Hippocampal formation (tissue), 2 donors: ENCODE measurements at places on chromosomes 1 and 21.

DNA sequence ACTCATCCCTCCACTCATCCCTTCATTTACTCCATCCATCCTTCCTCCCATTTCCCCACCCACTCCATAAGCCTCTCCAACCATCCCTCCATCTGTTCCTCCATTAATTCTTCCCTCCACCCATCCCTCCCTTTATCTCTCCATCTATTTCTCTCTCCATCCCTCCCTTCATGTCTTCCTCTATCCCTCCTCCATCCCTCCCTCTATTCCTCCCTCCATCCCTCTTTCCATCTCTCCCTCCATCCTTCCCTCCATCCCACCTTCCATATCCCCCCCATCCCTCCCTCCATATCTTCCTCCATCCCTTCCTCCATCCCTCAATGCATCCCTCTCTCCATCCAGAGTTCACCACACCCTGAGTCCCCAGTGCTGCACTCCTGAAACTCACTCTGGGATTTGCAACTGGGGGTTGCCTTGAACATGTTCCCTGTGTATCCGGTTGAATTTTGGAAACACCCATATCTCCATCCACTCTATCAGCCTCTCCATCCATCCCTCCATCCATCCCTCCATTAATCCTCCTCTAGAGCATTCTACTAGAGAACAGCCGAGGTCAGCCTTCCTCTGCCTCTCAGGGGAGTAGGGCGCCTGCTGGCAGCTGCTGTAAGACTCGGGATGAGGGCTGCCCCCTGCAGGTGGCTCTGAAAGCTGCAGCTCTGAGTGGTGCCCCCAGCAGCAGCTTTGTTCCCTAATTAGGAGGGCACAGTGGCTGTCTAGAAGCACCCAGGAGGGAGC lies 39.4 kb downstream of the ABCG1 start:
- peak; percentile 64 for DNase-seq

DNA sequence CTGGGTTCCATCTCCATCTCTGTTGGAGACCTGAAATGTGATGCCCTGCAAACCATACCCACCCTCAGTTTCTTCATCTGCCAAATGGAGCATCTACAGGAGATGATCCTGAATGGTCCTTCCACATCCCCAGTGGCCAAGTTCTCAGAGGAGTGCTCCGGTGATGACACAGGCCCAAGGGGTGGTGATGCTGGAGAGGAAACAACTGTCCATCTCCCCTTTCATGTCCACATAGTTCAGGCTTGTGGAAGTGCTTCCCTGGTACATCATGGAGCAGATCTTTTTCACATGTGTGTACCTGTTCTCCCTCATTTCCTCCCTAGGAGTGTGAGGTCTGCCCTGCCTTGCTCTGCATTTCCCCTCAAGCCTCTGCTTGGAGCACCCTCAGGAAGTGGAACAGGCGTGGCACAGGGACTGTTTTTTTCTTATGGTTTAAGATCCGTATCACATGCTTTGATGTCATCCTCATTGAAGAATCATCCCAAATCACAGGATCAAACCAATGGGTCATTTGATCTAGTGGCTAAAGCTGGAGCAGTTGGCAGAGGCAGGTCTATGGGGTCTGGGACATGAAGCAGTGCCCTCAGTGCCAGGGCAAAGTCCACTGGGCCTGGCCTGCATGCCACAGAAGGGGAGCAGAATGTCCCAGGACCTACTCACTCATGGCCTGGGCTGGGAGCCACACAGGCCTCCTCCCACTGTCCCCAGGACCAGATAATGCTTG lies 8.2 kb upstream of the TRIM63 start:
- DNase-seq: no peak

DNA sequence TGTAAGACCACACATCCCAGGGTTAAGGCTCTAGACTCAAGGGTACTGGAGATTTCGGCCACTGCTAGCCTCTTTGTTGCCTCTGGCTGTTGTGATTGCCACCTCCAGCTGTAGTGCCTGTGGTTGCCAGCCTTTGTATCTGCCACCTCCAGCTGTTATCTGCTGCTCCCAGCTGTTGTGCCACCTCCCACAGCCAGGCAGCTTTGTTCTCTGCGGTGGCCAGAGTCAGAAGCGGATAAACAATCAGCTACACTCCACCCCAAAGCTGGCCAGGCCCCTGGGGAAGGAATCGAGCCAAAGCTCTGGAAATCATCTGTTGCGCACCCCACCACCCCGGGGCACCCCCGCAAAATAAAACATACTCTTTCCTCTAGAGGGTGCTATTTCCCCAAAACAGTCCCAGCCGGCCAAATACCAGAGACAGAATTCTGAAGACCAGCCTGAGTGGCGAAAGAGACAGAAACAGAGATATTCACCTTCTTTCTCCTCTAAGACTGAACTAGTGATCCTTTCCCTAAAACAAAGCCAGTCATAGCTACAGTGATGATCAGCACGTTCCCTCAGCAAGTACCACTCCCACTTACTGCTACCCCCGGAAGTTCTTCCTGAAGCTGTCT lies 14.8 kb upstream of the PIGM start:
- peak; percentile 91 for DNase-seq

DNA sequence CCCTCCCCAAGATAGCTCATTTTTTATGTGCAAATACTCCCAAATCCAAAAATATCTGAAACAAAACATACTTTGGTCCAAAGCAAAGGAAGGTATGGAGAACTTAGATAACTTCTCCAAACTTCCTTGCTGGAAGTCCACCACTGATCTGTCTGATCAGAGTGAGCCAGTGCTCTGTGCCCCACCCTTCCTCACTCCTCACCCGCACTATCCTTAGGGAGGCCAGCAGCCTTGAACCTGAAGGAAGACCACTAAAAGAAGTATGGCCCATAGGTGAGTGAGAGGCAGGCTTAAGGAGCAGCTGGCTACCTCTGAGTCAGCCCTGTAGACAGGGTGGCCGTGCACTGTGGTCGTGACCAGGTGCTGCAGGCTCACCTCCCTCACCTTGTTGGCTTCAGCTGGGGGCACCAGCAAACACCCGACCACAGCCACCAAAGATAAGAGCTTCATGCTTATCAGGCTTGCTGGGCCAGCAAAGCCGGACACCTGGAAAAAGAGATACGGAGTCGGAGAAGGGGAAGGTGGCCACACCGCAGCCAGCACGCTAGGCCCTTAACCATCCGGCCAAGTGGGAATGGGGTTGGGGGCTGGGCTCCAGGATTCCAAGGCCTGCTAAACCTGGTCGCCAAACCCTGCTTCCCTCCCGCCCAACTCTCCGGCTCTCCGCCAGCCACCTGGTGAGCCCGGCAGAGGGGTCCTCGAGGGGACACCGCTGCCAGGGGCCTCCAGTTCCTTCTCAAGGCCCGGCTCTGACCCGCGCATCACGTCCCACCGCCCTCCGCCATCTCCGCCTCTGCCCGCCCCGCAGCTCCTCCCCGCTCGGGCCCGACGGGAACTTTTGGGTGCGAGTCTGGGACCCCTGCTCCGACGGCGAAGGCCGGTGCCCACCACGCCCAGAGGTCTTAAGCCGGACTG lies 543 bp downstream of the TMEM9 start:
- no peak for DNase-seq

- no peak for DNase-seq
Measured at GRCh38 chr1:114671939-114672275, 2.1 kb upstream of the DENND2C start.

DNA sequence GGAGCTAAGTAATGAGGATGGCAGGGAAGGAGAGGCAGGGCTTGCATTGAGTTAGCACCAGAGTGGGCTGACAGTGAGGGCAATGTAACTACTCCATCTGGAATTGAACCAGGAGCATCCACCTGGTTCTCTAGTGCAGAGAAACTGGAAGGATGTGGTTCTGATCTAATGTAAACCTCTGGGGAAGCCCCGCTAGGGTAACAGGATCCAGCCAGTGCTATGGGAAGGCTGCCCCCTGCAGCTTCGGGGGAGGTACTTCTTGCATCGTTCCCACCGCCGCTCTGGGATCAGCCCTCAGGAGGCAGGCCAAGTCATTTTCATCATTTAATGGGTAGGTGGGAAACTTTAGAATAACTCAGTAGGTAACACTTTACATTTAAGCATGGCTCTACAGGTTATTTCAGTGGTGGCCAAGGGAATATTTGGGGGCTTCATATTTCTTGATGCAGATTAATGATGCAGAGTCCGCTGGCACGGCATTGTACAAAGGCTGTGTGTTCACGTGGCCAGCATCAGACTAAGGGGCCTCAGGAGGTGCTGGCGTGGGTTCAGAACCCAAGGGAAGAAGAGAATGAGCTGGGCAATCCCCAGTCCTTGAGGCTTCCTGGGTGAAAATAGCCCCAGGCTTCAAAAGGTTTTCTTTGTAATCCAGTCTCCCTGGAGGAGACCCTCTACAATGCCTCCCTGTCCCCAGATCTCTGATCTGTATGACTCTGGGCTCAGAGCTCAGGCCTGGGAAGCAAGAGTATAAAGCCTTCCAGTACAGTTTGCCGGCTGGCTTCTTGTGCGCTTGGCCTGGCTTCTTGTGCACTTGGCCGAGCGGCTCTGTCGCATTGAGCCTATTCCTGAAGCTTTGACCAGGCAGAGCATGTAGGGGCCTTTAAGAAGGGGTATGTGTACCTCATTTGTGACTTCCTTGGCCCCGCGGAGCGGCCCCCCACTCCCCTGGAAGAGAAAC lies 26.4 kb upstream of the KAZN start:
- no peak for DNase-seq

- no peak for DNase-seq
Measured at GRCh38 chr1:114428083-114428754, 82.8 kb downstream of the TRIM33 start.

GRCh38 chr1:21175324-21175669 lies 1.4 kb downstream of the EIF4G3 start:
- no peak for DNase-seq

DNA sequence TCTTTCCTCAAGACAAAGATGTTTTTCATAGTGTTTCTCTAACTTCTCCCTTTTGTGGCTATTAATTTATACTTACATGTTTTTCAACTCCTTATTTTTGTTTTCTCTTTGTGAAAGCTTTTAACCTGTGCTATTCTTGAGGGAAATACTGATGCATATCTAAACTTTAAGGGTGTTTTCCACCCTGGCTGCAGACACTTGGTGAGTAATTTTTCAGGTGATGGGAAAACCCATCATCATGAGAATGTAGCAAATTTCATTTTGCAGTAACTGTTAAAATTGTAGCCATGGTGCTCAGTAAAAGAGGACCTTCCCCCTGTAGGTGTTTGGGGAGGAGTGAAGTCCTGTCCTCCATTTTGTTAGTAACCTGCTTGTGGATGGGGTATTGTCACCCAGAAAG lies 124.2 kb downstream of the LIPI start:
- DNase-seq: no peak
